ENCODE measurements at places on chromosomes 4 and X. TPM values are rescaled to one million over a fixed set of nuclear protein-coding genes. Genes with fewer than 3 reads are reported as not detected.

HTR2C gene
- not detected for total RNA-seq

- no peak for DNase-seq
Measured at GRCh38 chr4:101198682-101199339, 148.5 kb downstream of the PPP3CA start.

GRCh38 chrX:107691024-107691448 is 62.7 kb downstream of the PRPS1 start:
- no peak for DNase-seq

ZMAT1 gene
- 14.8 TPM for total RNA-seq

GRCh38 chr4:1356181-1356998 is 9.4 kb downstream of the UVSSA start:
- no peak for DNase-seq

- DNase-seq, result no peak
Measured at GRCh38 chr4:108314900-108315589, 146.3 kb upstream of the LEF1 start.

DNA sequence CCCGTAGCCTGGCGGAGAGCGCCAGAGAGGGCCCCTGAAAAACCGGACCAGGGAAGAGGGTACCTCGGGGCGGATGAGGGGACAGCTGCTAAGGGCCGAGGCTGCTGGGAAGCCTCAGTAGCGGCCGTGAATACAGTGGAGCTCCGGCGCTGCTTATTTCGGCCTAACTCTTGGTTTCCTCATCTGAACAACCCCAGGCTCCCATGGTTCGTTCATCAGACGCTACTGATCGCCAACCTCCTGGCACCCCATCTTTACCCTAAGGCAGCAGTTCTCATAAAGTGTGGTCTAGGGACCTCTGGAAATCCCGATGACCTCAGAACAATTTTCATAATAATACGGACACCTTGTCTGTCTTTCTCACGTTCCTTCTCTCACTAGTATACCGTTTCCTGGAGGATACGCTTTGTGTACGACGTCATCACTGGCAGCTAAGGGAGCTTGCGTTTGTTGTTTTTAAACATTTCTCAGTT is 645 bp upstream of the RAB28 start:
- DNase-seq, result no peak

DNA sequence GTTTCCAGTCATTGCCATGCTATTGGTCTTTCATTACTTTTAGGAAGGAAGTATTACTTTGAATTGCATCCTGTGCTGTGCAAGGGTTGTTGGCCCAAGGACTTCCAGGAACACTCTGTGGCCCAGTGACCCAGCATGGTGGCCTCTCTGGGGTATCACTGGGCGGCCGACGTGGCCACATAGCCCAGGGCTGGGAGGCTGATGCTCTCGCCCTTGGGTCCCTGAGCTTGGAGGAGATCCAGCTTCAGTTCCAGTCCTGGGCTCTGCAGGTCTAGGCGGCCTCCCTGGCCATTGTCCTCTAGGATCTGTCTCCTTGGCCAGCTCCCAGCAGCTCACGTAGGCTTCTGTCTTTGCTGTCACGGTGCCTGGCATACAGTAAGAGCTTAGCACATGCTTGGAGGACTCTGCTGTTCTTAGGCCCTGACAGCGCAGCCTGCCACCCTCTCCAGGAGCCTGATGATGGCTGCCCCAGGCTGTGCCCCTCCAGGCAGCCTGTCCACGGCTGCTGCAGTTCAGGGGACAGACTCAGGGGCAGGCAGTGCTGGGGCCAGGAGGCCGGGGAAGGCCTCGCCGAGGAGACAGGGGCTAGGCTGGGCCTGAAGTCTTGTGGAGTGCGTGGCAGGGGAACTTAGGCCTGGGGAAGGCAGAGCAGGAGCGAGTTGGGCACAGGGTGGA is 42.2 kb downstream of the SORCS2 start:
- DNase-seq, result no peak

DNA sequence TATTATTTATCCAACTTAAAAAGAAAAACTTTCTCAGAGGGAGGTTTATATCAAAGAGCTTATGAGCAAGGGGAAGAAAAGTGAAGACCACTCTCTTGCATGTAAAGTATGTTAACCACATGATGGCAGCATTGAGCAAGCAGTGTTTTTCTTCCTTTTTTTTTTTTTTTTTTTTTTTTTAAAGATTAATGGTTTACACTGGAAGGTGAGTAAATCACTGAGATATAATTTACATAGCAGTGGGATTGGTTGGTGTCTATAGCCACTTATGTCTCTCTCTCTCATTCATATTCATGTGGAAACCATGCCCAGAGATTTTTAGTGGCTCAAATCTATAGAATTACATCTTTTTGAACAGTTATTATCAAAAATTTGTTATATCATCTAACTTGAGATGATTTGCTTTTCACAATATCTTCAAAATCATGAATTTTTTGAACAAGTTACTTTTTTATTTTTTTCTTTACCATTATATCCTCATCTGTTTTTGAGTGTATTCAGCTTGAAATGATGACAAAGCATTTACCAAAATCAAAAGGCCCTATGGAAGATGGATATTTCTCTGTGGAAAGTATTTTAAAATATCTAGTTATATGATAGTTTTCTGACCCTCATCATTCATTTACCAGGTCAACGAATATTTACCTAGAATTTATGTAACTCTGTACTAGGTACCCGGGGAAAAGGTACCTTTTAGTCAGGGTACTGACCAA is 31.6 kb downstream of the MTHFD2L start:
- no peak for DNase-seq

PABPC1L2A gene
- not detected for total RNA-seq
